ENCODE measurements at places on chromosomes 5 and 9.

DNA sequence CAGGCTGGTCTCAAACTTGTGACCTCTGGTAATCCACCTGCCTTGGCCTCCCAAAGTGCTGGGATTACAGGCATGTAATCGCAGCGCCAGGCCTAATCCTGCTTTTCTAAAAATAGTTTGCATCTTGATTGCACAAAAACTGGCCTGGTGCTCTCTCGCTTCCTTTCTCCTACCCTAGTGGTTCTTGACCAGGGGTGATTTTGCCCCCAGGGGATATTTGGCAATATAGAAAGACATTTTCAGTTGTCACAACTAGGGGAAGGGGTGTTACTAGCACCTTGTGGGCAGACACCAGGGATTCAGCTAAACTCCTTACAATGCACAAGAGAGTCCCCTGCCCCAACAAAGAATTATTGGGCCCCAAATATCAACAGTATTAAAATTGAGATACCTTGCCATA, 139.8 kb downstream of the DROSHA start:
- no peak for DNase-seq

DNA sequence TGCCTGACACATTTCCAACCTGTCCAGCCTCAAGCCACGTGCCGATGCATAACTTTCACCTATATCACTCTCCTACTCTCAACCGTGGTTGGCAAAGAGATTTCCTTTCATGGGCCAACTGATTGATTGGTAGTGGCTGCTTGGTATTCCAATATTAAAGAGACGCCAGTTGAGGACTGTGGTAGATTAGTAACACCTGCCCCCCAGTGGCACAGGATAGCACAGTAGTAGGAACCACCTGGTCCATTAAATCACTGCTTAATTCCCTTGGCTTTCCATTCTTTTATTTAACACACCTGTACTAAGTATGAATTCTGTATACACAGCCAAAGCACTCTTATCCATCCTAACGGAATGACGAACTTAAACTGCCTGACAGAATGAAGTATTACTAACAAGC, 19.1 kb upstream of the FOXB2 start:
- no peak for DNase-seq

GRCh38 chr5:62720031-62720441, 141.4 kb downstream of the LRRC70 start:
- no peak for DNase-seq

GRCh38 chr9:109977521-109977920, 197.5 kb downstream of the PALM2AKAP2 start:
- DNase-seq: no peak

- no peak for DNase-seq
Measured at GRCh38 chr5:179585941-179586401, 35.6 kb downstream of the RUFY1 start.

- no peak for DNase-seq
Measured at GRCh38 chr5:79837761-79838551, 148.3 kb downstream of the CMYA5 start.

DNA sequence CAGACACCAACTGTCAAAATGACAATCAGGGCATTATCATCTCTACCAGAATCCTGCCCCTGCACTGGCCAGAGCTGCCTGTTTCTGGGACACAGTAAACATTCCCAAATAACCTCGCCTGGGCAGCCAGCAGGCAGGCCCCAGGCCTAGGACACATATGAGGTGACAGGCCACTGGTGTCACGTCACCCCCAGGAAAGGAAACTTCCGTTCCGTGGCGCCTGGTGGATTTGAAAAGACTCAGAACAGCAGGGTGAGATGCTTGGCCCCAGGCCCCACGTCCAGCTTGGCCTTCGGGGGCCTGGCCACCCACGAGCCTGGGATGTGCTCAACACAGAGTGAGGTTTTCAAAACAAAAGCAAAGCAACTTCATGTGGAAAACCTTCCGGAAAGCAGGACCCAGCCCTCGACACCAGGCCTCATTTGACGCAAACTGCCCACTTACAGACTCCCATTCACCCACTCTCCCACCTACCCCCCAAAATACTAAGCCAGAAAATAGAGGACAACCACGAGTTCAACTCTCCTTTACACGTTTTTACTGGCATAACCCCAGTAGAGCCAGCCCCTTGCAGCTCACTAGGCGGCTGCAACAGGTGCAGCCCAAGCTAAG, 1.2 kb downstream of the SEMA4D start:
- DNase-seq: no peak

GRCh38 chr9:112761912-112762655, 11.5 kb downstream of the SNX30 start:
- no peak for DNase-seq

- no peak for DNase-seq
Measured at GRCh38 chr9:120846251-120846889, 3.6 kb upstream of the PSMD5 start.

DNA sequence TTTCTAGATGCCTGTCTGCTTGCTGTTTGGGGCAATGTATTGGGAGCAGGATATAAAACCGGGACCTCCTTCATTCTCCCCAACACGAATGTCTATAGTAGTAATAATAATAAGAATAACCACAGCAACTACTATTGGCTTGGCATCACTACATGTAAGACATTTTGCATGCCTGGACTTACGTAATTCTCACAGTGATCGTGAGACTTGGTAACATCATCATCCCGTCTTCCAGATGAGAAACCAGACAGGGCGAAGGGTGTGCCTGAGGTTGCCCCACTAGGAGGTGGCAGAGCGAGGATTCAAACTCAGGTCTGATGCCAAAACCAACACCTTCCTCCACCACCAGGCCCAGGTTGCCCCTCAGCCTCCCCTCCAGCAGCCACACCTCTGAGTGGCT, 185.1 kb downstream of the RGS3 start:
- no peak for DNase-seq

DNA sequence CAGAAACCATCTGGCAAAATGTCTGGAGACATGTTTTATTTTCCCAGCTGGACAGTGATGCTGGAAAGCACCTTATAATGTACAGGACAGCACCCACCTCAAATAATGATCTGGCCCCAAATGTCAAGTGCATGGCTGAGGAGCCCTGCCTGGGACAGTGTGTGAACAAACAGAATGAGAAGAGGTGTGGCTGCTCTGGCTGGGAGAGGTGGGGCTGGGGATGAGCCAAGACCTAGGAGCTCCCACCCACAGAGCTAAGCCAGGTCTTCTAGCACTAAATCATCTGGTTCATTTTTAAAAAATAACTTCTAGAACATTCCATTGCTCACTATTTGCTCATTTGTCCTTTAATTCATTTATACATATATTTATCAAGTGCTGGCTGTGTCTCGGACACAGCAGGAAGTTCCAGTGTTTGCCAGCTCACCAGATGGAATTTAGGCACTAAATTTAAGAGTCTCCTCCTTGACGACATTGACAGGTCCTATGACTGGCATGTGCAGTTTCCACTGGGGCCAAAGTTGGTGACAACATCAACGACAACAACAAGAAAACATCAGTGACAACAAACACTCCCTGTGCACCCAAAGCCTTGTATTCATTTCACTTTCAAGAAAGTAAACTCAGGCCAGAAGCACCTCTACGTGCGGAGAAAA, 59.1 kb downstream of the GTF3C4 start:
- DNase-seq: no peak

DNA sequence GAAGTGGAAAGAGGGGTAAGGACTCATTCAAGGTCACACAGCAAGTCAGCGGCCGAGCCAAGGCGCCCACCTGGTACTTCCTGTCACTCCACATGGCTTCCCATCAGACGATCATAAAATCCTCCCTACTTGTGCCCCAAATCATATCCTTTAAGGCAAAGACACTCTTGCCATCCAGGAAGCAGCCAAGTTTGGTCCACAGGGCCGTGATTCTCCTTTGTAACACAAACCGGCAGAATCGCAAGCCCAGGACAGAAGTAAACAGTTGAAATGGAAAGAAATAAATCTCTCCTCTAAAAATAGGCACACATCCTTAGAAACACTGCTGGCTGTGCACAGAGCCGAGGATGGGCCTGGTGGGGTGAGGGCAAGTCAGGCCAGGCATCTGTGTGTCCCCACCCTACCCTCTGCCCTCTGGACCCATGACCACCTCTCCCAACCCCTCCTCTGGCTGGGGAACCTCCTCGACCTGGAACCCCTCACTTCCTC, 30.5 kb downstream of the TMOD1 start:
- DNase-seq: no peak

- DNase-seq: no peak
Measured at GRCh38 chr5:101370181-101370580, 467.1 kb upstream of the ST8SIA4 start.

DNA sequence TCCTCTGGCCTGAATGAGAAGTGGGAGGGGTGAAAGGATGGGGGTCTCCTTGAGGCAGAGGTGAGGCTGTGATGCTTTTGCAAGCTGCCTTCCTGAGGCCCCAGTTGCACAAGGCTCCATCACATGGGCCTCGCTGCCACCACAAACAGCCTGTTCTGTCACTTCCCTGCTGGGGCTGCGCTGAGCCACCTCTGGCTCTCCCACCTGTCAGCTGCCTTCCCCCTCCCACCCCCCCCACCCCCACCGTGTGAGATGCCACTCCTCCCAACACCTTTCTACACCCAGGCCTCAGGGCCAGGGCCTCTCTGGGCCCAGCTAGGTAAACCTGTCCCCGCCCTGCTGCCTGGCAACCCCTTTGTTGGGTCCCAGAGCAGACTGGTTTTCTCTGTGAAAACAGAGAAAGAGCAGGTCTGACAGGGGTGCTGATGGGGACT, 4.5 kb upstream of the PDLIM4 start:
- no peak for DNase-seq

- DNase-seq: no peak
Measured at GRCh38 chr5:7501061-7501460, 105.1 kb downstream of the ADCY2 start.

GRCh38 chr5:142994218-142994617, 224.0 kb downstream of the ARHGAP26 start:
- DNase-seq: no peak

DNA sequence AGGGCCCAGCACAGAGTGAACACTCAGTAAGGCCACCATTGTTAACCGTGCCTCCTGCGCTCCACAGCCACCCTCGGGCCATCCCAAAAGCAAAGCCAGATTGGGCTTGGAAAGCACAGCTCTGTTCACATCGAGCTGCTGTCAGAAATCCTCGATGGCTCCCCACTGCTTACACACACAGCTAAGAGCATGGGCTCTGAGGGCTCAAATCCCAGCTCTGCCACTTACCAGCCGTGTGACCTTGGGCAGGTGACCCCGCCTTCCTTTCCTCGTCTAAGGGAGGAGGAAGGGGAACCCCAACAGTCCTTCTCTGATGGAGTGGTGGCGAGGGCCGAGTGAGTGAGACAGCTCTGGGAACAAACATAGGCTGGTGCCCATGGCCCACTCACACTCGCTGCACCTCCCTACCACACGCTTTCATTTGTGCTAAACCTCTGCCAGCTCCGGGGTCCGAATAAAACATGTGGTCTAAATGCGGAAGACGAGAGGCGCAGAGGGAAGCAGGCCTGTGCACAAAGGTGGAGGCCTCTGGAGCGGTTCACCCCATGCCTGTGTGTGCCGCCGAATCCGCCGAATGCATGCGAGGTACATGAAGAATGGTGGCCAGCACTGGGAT, 139.3 kb downstream of the PAX5 start:
- no peak for DNase-seq

GRCh38 chr9:4111233-4112008, 188.4 kb downstream of the GLIS3 start:
- no peak for DNase-seq

DNA sequence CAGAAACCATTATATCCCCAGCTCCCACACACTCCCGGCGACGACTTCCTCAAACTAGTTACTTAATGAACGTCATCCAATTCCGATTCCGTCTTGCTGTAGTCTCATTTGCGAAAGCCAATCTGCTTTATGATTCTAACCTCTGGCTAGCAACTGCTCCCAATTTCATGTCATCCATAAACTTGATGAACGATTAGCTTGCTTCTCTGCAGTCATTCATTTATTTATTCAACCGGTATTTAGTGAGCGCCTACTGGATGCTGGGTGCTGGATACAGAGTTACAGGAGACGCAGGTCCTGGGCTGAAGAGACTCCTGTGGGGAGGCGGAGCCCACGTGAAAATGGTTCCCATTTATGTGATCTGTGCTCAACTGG, 46.2 kb downstream of the TSPAN17 start:
- DNase-seq: no peak

DNA sequence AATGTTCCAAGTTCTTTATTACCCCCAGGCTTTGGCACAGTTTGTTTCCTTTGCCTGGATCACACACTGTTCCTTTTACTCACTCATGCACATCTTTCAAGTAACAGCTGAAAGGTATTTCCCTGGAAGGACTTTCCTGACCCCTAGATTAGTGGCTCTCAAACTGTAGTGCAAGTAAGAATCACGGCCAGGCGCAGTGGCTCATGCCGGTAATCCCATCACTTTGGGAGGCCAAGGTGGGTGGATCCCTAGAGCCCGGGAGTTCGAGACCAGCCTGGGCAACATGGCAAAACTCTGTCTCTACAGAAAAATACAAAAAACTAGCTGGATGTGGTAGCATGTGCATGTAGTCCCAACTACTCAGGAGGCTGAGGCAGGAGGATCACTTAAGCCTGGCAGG, 19.1 kb upstream of the DELE1 start:
- no peak for DNase-seq

- DNase-seq: no peak
Measured at GRCh38 chr5:43017428-43017815, 22.7 kb downstream of the ANXA2R start.

DNA sequence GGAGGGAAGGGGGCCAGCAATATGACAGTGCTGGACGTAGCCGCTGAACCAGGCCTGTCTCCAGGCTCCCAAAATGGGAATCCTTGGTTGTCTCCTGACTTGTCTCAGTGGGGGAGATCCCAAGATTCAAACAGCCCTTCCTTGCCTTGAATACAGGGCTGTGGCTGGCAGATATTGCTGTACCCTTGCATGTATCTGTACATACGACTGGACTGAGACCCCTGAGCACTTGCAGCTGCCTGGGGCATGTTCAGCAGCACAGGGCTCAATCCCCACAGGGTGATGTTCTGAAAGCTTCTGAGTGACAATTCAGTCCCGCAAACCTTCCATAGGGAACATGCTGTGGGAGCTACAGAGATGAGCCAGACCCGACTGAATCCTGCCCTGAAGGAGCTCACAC, 13.3 kb downstream of the OR13J1 start:
- no peak for DNase-seq

DNA sequence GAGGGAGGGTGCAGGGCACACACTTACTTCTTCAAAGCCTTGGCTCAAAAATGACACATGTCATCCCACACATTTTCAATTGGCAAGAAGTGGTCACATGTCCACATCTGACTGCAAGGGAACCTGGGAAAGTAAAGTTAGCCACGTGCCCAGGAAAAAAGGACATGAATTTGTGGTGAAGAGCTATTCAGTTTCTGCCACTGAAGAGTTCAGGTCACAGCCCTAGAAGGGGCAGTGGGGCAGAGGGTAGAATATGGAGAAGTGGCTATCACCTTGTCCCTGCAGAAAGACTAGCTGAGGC, 1.9 kb upstream of the RGS14 start:
- DNase-seq: no peak

- DNase-seq: no peak
Measured at GRCh38 chr9:93577078-93577974, 942 bp downstream of the PHF2 start.

DNA sequence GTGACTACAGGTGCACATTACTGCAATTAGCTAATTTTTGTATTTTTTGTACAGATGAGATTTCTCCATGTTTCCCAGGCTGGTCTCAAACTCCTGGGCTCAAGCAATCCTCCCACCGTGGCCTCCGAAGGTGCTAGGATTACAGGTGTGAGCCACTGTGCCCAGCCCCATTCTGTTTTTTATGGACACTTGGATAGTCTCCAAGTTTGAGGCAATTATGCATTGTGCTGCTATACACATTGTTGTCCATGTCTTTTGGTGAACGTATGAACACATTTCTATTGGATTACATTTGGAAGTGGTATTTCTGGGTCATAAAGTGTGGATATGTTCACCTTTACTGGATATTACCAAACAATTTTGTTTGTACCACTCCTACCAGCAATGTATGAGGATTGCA, 22.4 kb upstream of the PLPP1 start:
- no peak for DNase-seq

Data from AG04449 (cell line).